ENCODE measurements at places on chromosomes 7 and 10. TPM values are rescaled to one million over a fixed set of nuclear protein-coding genes. Genes with fewer than 3 reads are reported as not detected.

Gene ANKRD2
- 6.4 TPM for total RNA-seq

Gene SOSTDC1
- 58.9 TPM for total RNA-seq

Gene CRPPA
- total RNA-seq: 4.1 TPM

Gene NUDCD3
- 47.8 TPM for total RNA-seq

Gene NUTM2E
- total RNA-seq: 0.20 TPM

Gene CFTR
- total RNA-seq: 1.2 TPM

Gene ASB4
- 2.9 TPM for total RNA-seq

Gene CFAP46
- 0.39 TPM for total RNA-seq

Gene DDX21
- 50.7 TPM for total RNA-seq

Gene SORCS1
- 1.9 TPM for total RNA-seq

Gene PDZD7
- 1.2 TPM for total RNA-seq

Gene C10orf67
- 0.30 TPM for total RNA-seq

Gene SLC26A4
- 1.1 TPM for total RNA-seq

Gene GRM3
- total RNA-seq: 0.20 TPM

Gene PIK3CG
- total RNA-seq: 4.7 TPM

Gene SYT15
- 0.79 TPM for total RNA-seq

Gene HABP2
- not detected for total RNA-seq

Gene LIPM
- total RNA-seq: 17.1 TPM

Gene SPDYE8
- total RNA-seq: 0.10 TPM

Gene NDUFB2
- 77.3 TPM for total RNA-seq

Gene SPDYE17
- total RNA-seq: not detected

Gene FAM170B
- total RNA-seq: not detected

Gene SLC26A5
- 0.20 TPM for total RNA-seq

Gene CALCR
- 0.49 TPM for total RNA-seq

Gene AASS
- 33.1 TPM for total RNA-seq

Gene GRB10
- total RNA-seq: 26.9 TPM

Gene MINDY4
- total RNA-seq: 5.2 TPM

Gene VPS26A
- 62.2 TPM for total RNA-seq

Gene HPSE2
- total RNA-seq: 3.1 TPM

Gene ASIC3
- 0.39 TPM for total RNA-seq

Gene HOXA6
- total RNA-seq: 3.3 TPM

Gene FAM13C
- 16.8 TPM for total RNA-seq

Gene PIP
- not detected for total RNA-seq

Gene ANKIB1
- total RNA-seq: 38.7 TPM

Gene TNRC18
- 63.4 TPM for total RNA-seq

Gene STAG3
- 0.89 TPM for total RNA-seq

Gene UFSP1
- total RNA-seq: 1.2 TPM

Gene C10orf120
- total RNA-seq: not detected

Gene SLK
- total RNA-seq: 67.0 TPM

Gene FOXI2
- total RNA-seq: 0.20 TPM

Gene GPC2
- 3.9 TPM for total RNA-seq

Gene SEMA3C
- total RNA-seq: 103 TPM

Gene KIAA1217
- 19.8 TPM for total RNA-seq

Gene TBC1D12
- 23.5 TPM for total RNA-seq

Gene NFE2L3
- total RNA-seq: 12.3 TPM

Measured in skin of body (tissue), 3 donors.